A549 treated with Mapracorat at 1 μM for 4 hours (cell line): ENCODE measurements at places on chromosomes 3 and 15. TPM values are rescaled to one million over a fixed set of nuclear protein-coding genes. Genes with fewer than 3 reads are reported as not detected.

The RBM15B gene
- total RNA-seq: 15.5 to 20.0 TPM (median 19.4 TPM) in 5 replicates

The TMEM62 gene
- 7.2 to 10.6 TPM (median 9.1 TPM) in 5 replicates for total RNA-seq

The CPN2 gene
- total RNA-seq: not detected in 5 replicates

The MEGF11 gene
- total RNA-seq: 0.26 to 0.53 TPM (median 0.31 TPM) in 5 replicates
